ENCODE measurements at places on chromosomes 13 and 19.
A peak's percentile ranks its signal among the peaks of the same experiment; 100 is the strongest.

- DNase-seq: no peak
Observed at GRCh38 chr19:38061294-38061693, 154.3 kb downstream of the SIPA1L3 start.

DNA sequence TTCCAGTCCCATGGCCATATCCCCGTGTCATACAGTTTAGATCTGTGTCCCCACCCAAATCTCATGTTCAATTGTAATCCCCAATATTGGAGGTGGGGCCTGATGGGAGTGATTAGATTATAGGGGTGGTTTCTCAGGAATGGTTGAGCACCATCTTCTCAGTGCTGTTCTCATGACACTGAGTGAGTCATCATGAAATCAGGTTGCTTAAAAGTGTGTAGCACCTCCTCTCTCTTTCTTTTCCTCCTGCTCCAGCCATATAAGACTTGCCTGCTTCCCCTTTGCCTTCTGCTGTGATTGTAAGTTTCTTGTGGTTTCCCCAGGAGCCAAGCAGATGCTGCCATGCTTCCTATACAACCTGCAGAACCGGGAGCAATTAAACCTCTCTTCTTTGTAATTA lies 197.8 kb downstream of the NALCN start:
- DNase-seq: no peak

GRCh38 chr13:113837560-113838355 lies 26.1 kb downstream of the GAS6 start:
- DNase-seq: no peak

DNA sequence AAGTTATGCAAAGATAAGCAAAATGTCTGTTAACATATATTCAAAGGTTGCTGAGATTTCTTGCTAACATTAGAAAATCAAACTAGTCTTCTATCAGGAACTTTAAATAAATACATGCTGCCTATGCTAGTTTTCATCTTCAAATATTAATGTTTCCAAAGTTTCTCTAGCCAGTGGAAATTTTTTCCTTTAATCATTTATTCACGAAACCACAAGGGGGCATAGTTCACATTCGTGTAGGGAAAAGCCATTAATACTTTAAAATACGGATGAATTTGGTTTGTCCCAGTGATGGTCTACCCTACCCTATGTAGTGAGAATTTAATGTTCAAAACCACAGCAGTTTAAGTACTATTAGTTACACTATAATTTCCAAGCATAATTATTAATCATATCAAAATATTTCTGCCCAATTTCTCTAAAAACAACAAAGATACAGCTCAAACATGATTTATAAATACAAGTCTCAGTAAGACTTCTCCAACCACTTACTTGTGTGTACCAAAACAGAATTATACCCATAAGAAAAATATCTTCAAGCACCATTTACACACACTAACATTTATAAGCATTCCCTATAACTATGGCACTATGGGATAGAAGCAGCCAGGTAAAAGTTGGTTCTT lies 16.2 kb downstream of the NUFIP1 start:
- DNase-seq: no peak

DNA sequence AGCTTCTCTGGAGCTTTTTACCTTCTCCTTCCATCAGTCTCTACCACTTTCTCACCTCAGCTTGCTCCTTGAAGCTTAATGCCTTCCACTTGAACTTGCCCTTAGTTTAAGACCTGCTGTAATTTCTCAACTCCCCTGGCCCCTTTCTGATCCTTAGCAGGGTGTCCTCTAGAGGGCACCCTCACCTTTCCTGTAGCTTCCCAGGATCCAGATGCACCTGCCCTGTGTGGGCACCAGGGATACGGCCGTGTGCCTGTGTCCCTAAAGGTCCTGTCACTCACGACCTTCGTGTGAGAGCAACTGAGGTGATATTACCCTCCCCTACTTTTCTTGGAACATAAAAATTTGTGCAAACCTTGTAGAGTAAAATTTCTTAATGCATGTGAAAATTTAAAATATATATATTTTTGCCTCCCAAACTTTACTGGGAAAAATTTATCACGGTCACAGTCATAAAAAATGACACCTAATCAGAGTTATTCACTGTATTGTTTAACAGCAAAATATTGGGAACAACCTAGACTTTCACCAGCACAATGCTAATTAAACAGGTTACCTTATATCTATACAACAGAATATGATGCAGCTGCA lies 46.4 kb downstream of the PSG3 start:
- no peak for DNase-seq

GRCh38 chr19:20235156-20235555 lies 68.1 kb downstream of the ZNF486 start:
- DNase-seq: no peak

- DNase-seq: peak; percentile 24
Observed at GRCh38 chr19:7670150-7670783, 1.4 kb downstream of the RETN start.

DNA sequence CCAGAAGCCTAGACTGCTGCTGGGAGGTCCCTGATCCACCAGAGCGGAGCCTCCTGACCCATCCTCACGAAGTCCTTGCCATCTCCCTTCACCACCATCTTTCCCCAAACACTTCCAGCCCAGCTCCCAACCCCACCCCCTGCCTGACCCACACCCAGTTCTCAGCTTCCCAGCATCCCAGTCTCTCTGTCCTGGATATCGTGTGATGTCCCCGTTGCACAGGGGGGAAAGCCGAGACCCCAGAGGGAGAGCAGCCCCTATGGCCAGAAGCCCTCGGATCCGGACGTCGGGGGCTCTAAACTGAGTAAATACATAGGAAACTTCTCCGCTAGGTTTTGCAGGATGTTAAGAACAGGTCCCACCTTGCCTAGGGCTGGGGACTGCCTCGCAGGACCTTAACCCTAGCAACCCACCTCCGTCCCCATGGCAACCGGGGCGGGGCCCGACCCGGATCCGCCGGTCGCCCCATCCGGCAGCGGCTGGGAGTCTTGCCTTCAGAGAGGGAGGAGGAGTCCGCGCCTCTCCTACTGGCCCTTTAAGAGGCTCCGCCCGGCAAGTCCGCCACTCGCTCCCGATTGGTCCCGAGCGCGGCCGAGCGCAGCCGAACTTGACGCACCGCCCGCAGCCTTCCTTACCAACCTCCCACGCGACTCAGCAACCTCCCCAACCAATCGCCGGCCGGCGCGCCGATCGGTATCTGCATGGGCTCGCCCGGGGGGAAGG lies 451 bp upstream of the HMG20B start:
- peak; percentile 100 for DNase-seq

DNA sequence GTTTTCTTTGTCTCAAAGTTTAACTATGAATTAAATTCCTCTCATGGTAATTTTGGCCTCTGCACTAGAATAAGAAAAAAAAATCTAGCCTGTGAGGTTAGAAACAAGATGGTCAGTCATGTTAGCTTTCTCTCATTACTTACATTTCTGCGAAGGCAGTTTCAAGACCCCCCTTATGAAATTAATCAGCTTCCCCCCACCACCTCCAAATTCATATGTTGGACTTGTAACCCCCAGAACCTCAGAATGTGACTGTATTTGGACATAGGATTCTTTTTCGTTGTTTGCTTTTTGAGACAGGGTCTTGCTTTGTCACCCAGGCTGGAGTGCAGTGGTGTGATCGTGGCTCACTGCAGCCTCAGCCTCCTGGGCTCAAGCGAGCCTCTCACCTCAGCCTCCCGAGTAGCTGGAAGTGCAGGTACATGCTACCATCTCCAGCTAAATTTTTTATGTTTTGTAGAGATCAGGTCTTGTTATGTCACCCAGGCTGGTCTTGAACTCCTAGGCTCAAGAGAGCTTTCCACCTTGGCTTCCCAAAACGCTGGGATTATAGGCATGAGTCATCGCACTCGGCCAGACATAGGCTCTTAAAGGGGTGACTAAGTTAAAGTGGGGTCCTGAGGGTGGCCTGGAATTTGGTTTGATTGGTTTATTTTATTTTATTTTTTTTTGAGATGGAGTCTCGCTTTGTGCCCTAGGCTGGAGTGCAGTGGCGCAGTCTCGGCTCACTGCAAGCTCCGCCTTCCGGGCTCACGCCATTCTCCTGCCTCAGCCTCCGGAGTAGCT lies 1.4 kb downstream of the PLA2G4C start:
- DNase-seq: no peak

GRCh38 chr19:950352-951066 lies 24.7 kb downstream of the ARID3A start:
- no peak for DNase-seq

DNA sequence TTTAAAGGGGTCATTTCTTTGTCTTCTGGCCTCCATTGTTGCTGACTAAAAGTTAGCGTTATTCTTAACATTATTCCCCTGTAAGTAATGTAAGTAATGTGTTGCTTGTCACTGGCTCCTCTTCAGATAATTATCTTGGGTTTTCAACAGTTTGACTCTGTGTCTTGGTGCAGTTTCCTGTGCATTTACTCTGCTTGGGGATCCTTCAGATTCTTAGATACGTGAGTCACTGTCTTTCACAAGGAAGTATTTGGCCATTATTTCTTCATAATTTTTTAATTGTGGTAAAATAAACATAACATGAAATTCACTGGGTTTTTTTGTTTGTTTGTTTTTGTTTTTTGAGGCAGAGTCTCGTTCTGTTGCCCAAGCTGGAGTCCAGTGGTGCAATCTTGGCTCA lies 13.5 kb upstream of the OR7D2 start:
- DNase-seq: no peak

GRCh38 chr13:44136696-44137268 lies 236.8 kb upstream of the SERP2 start:
- no peak for DNase-seq

DNA sequence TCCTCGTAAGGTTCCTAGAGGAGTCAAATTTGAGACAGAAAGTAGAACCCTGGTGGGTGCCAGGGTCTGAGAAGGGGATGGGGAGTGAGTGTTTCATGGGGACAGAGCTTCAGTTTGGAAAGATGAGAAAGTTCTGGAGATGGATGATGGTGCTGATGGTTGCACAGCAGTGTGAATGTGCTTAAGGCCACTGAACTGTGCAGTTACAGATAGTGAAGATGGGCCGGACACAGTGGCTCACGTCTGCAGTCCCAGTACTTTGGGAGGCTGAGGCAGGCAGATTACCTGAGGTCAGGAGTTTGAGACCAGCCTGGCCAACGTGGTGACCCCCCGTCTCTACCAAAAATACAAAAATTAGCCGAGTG lies 917 bp downstream of the SPC24 start:
- no peak for DNase-seq

DNA sequence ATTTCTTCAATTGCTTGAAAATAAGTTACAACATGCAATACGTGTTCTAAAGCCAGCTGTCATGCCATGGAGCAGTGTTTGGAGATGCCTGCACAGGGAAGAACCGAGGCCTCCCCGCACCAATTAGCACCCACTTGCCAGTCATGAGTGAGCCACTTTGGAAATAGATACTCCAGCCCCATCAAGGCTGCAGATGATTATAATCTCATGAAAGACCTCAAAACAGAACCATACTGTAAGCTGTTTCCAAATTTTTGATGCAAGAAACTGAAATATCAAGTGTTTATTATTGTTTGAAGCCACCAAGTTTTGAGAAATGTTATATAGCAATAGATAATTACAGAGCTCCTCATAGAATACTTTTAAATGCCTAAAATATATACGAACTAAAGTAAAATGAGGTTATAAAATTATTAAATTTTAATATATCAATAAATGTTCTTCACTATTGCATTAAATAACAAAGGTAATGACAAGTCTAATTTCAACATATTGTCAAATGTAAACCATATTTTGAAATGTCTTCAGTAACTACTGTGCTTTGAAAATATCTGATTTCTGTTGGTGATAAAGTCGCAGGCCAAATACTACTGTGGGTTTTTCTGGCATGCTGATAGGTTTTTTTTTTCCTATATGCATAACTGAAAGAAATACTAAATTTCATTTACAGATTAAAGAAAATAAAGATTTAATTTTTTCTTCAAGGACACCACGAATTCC lies 43.0 kb downstream of the DIAPH3 start:
- DNase-seq: no peak

GRCh38 chr19:38898788-38899446 lies 501 bp downstream of the SIRT2 start:
- DNase-seq: no peak

- no peak for DNase-seq
Observed at GRCh38 chr13:32135056-32135390, 103.4 kb downstream of the FRY start.

DNA sequence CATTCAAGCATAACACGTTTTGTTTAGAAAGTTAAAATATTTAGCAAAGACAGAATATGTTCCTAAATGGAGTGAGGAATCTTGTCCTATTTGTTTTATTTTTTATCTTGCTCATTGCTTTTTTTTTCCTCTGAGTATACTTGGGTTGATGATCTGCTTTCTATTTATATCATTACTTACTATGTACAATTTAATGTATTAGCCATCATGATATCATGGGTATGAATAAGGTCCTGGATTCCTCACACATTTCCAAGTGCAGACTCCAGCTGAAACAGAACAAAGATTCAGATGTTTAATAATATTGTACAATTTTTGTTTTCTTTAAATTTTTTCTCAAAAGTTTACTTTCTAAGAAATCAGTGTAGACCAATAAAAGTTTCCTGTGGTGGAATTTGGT lies 388.2 kb downstream of the GPC6 start:
- DNase-seq: no peak

GRCh38 chr13:31160857-31161556 lies 697 bp downstream of the HSPH1 start:
- peak; percentile 78 for DNase-seq

GRCh38 chr13:91594061-91594460 lies 195.6 kb downstream of the GPC5 start:
- no peak for DNase-seq

- no peak for DNase-seq
Observed at GRCh38 chr13:34246511-34246910, 428.6 kb downstream of the RFC3 start.

GRCh38 chr19:12995596-12996405 lies 526 bp downstream of the NFIX start:
- no peak for DNase-seq

DNA sequence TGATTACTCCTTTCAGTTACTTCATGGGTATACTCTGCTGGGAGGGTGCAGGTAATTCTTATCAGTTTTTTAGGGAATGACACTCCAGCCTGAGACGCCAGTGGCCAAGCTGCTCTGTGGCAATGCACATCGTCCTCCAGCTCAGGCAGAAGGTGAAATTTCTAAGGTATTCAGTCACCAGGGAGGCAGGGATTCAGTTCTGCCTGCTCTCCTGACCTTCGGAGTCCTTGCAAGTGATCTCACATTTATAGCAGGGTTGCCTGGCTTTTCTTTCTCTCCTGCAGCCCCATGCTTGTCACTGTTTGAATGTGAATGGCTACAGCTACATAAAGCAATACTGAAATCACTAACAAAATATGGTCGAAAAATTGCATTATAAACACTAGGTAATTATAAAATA lies 1447.5 kb downstream of the EFNB2 start:
- DNase-seq: no peak

- no peak for DNase-seq
Observed at GRCh38 chr19:30968210-30968609, 381.0 kb downstream of the TSHZ3 start.

Measured in T-helper 1 cell (primary cell).